NCI-H1092 (cell line): ENCODE measurements at places on chromosomes 3 and 15.

- DNase-seq, result no peak
Observed at GRCh38 chr3:98744283-98744682, 18.9 kb upstream of the ST3GAL6 start.

DNA sequence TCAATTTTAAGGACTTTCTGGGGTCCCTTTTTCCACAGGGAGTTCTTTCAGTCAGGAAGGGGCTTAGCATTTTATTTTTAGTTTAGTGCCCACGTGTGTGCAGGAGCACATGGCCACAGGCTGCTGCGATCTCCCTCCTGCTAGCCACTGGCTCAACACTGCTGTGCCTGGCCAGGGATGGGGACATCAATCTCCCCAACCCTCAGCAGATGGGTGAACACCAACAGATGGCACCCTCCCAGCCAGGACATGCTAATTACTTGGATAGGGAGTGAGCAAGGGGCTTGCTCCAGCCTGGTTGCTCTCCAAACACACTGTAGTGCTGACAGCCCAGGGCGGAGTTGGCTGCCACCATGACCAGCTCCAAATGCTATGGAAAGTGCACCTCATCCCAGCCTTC, 7.4 kb upstream of the RIOX2 start:
- DNase-seq, result no peak

- DNase-seq, result no peak
Observed at GRCh38 chr15:88769161-88769971, 33.9 kb upstream of the ACAN start.

- DNase-seq, result no peak
Observed at GRCh38 chr15:60494108-60494507, 15.2 kb upstream of the ICE2 start.

- no peak for DNase-seq
Observed at GRCh38 chr3:46998121-46998851, 18.8 kb downstream of the NBEAL2 start.

DNA sequence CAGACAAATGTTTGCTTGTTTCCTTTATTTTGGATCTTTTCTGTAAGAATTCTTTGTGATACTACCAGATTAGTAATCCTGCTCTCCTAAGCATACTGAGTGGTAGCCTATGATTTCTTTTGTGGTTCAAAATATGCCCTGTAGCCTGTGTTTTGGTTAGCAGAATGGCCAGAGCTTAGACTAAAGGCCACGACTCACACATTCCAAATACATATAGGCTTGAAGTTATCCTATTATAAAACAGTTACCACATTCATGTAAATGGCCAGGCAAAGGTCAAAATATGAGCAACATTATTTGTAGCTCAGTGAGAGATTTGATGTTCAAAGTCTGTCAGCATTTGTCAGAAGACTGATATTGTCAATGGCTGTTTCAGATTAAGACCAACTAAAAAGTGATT, 84.5 kb downstream of the MITF start:
- no peak for DNase-seq

DNA sequence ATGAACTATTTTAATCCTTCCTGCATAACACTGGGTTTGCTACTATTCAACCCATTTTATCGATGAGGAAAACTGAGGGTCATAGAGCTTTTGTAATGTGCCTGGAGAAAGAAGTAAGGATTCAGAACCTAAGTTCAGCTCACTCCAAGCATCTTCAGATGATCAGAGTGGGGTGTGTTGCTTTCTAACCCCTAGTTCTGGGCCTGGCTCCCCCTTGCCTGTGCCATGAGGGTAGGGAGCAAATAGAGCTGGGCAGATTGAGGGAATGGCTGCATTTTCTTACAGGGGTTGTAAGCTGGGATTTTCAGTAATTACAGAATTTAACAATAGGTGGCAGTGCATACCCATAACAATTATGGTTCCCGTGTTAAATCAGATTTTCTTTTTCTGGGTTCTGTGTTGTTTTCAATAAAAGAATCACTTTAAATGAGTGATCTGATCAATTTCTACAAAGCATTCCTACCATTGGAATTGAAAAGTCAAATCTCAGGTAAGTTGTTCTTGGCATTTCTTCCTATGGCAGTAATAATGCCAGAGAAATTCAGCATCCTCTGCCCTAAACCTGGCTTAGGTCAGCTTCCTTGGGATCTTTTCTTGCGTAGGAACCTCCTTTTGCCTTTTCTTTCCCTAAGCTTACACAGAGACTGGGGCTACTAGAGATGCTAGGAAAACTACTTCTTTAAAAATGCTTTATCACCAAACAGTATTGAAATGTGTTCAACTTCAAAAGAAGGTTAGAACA, 103.8 kb upstream of the IL12A start:
- no peak for DNase-seq

- no peak for DNase-seq
Observed at GRCh38 chr3:159844801-159845261, 143.8 kb upstream of the IL12A start.

DNA sequence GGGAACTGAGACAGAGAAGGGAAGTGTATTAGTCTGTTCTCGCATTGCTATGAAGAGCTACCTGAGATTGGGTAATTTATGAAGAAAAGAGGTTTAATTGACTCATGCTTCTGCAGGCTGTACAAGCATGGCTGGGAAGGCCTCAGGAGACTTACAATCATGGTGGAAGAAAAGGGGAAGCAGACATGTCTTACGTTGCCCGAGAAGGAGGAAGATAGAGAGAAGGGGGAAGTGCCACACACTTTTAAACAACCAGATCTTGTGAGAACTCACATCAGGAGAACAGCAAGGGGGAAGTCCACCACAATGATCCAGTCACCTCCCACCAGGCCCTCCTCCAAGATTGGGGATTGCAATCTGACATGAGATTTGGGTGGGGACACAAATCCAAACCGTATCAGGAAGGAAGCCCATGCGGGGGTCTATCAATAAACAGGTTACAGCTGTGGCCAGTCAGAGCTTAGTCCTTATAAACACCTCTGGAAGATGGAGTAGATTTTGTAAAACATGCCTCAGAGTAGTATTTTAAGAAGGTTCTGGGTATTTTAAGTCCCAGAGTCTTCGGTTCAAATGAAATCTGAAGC, 153.9 kb downstream of the GHSR start:
- DNase-seq, result no peak

DNA sequence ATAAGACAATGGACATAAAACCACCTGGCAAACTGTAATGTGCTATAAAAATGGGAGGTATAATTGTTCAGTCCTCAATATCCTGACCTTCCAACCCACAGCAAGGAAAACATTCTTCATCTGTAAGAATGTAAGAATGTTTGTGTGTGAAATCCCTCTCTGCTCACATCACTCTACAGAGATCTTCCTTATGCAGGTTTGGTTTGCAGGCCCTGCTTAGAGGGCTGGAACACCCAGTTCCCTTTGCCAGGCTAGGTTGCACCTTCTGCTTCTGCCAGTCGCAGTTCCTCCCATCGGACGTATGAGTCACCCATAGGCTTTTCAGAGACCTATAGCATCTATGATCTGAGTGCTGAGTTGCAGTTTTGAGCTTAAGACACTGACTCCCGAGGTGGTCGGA, 24.1 kb upstream of the MINAR1 start:
- no peak for DNase-seq

- DNase-seq, result no peak
Observed at GRCh38 chr3:98954242-98954641, 52.7 kb upstream of the DCBLD2 start.
